ENCODE measurements at places on chromosomes 6 and 20.

DNA sequence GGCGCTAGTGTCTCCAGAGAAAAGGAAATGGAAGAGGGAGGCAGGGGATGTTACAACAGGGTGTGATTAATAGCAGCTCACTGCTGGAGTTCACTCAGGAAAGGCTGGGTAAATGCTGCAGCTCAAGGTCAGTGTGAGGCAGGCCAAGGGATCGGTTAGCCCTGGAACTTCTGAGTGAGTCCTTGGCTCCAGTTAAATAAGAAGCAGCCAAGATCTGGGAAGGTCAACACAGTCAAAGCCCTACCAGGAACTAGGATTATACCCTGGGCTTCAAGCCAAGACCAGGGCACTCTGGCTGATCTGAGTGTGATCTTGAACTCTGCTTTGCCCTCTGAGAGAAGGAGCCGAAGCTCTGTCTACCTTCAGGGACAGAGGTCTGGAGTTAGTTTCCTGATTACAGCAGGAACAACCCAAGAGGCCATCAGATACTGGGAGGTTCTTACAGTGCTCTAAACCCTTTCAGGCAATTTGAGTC is 44.3 kb downstream of the TPD52L1 start:
- no peak for DNase-seq

- no peak for DNase-seq
Observed at GRCh38 chr6:47773005-47773404, 8.8 kb upstream of the OPN5 start.

GRCh38 chr6:151649835-151650234 is 156.0 kb downstream of the CCDC170 start:
- no peak for DNase-seq

DNA sequence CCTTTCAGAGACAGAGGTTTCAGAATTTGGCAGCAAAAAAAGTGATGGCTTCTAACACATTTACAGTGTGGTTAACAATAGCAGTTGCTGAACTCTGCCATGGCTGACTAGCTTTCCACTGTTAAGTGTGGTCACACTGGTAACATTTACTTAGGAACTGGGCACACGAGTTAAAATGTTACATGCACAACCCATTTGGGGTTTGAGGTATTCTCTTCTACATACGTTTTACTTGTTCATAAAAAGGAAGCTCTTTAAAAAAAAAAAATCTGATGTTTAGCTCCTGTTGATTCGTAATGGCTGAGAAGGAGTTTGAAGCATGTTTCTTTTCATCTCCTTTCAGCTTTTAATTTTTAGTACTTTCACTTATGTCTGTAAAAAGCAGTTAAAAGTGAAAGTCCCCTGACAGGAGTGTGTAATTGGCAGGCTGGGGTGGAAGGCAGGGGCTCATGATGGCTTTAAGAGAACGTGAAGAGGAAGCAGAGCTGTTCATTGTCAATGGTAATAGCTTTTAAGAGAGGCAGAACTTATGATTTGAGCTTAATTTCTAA is 245.9 kb downstream of the FARS2 start:
- peak; percentile 55 for DNase-seq

GRCh38 chr6:151141685-151142084 is 98.1 kb upstream of the AKAP12 start:
- no peak for DNase-seq

GRCh38 chr6:135833771-135834170 is 17.7 kb upstream of the PDE7B start:
- no peak for DNase-seq

- DNase-seq, result no peak
Observed at GRCh38 chr20:58691773-58692578, 624 bp upstream of the NPEPL1 start.

DNA sequence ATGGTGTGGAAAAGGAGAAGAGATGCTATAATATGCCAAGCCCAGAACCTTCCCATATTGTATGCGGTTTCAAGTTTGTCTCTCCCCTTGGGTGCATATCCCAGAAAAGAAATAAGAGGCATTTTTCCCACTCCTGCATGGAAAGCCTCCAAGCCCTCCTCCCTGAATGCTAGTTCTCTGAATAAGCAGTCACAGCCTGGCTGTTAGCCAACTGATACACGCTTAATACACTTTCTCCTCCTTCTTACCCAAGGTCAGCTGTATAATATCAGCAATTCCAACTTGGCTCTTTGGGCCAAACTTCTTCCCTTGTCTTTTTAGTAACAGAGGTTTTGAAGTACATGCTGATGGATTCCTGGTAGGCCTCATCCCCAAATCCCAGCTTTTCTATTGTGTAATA is 440.1 kb downstream of the EPHA7 start:
- no peak for DNase-seq

GRCh38 chr6:41943456-41943855 is 1.8 kb upstream of the CCND3 start:
- DNase-seq, result no peak

DNA sequence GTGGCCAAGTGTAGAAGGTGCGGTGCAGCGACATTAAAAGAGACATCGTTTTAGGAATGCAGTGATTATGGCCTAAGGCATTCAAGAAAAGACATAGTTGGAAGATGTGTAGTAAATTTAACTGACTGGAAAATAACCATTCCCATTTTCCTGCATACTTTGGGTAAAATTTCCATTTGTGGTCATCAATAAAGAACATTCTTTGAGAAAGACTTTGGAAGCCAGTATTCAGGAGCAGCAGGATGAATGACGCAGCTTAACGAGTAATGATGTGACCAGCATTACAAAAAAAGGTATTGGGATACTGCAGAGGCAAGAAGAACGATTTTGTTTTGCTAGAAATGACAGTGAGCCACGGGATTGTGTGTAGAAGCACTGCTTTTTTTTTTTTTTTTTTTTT is 7.0 kb upstream of the RWDD1 start:
- no peak for DNase-seq

GRCh38 chr6:74510878-74511277 is 695.0 kb downstream of the COL12A1 start:
- DNase-seq, result no peak

DNA sequence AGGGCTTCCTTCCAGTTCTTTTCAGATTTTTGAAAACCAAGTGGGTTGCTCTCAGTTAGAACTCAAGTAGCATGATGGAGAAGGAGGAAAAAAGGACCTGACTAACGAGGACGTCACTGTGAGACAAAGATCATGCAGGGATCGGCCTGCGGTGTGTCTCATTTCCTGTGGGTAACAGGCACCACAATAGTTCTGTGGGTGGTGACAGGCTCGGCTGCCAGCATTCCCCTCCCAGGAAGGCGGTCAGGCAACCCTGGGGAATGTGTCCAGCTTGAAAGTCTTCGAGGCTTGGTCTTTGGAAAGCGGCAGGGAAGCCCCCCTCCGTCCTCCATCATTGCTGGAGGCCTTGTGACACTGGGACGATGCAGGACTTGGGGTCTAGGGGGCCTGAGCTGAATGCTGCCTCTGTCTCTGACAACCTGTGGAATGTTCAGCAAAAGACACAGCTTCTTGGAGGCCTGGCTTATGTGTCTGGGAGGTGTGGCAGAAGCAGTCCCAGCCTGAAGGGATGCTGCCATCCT is 121.0 kb downstream of the BCAS1 start:
- peak; percentile 92 for DNase-seq

DNA sequence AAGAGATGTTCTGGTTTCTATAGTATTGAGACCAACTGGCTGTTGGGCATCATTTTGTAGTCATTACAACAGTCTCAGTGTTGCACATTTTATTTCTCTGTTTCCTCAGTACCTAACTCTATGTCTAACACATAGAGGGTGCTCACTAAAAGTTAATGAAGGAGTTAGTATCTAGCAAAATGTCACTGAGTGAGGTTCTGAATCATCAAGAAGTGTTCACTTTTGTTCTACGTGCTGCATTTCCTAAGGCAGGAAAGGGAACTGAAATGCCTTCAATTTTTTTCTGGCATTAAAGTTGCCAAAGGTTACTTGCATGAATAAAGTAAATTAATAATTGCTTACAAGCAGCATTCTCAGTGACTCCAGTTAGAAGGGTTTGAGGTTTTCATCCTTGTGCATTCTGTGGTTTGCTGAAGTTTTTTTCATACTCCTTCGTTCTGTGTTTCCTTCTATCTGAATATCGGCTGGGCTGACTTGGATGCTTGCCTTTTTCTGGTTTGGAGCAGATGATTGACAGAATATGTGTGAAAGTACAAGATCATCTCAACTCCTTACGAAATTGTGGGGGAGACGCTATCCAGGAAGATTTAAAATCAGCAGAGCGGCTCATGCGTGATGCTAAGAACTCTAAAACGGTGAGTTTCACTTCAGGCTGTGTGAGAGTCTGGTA is 114.5 kb upstream of the SCGN start:
- no peak for DNase-seq

DNA sequence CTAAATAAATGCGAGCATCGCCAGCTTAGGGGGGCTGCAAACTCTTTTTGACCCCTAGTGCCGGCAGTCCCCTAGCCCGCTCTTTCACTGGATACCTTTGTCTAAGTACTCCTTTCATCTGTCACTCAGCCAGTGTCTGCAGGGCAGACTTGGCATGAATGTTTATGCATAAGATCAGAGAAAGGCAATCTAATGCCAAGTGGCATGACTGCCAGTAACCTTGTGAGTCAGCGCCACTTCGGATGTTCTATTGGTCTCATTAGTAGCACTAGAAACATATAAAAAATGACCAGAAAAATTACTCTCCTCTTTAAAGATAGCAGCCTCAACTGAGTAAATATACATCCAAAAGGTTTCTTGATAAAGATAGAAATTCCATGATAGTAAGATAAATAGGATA is 192.2 kb downstream of the TBC1D32 start:
- no peak for DNase-seq

GRCh38 chr6:33077908-33078307 is 2.1 kb downstream of the HLA-DPB1 start:
- DNase-seq, result peak; percentile 86

GRCh38 chr6:72410769-72411168 is 211.1 kb upstream of the KCNQ5 start:
- DNase-seq, result no peak

DNA sequence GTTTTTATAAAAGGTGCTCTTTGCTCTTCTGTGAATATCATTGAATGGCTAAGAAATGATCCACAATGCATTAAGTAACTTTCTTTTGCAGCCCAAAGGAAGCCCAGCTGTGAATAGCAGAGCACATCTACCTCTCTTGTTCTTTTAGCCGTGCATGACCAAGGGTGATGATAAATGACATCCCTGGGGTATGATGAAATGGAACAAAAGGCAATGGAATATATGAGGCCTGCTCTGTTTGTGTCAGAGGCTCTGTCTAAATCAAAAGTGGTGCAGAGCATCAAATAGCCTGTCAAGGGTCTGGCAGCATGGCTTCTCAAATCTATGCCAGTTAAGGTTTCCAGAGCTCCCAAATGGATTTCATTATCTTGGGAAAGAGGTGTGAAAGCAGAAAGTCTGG is 362.6 kb upstream of the RNF217 start:
- no peak for DNase-seq

- no peak for DNase-seq
Observed at GRCh38 chr6:4041480-4041879, 37.5 kb downstream of the FAM217A start.

- DNase-seq, result no peak
Observed at GRCh38 chr6:35635601-35636597, 52.8 kb downstream of the FKBP5 start.

DNA sequence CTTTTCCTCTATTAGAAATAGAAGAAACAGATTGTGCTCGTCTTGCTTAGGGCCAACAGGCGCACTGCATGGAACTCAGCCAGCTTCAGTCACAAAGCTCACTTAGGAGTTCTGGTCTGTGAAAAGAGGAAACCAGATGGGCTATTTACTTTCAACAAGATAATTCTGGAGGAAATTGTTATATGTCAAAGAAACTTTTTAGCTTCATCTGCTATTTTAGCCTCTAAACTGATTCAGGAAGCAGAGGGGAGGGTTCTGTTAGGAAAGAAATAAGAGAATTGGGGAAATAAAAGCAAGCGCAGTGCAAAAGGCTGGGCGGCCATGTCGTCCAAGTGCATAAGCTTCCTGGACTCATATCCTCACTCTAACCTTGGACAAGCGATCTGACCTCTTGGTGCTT is 21.3 kb downstream of the PRKN start:
- no peak for DNase-seq

- DNase-seq, result no peak
Observed at GRCh38 chr20:41650231-41650948, 32.2 kb upstream of the CHD6 start.

DNA sequence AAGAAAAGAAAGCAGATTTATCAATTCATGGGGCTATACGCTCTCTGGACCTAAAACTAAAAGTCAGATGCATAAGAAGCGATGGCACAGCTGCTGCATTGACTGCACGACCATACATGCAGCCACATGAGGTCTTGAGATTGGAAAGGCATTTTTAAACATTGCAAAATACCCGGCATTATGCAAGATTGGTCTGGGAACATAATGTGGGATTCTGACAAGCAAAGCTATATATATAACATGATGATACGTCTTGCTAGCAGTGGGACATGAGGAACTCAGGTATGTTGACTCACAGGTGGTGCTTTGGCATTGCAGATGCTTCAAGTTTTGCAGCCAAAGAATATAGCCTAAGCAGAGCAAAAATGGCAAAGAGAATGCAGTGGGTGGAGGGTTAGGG is 55.1 kb downstream of the SAMD3 start:
- no peak for DNase-seq

DNA sequence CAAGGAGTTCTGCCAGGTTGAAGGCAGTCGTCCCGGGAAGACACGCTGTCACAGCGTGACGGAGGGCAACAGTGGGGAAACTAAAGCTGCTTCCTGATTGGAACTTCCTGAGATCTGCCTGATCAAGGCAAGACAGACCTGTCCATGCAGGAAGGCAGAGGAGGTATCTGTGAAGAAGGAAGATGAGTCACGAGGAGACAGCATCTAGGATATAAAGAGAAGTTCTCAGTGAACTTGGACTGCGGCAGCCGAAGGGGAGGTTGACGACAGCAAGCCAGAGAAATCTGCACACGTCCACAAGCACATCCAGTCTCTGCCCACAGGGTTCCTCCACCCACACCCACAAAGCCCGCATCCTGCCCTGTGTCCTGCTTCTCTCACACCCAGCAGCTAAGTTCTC is 38.6 kb downstream of the PREP start:
- no peak for DNase-seq

DNA sequence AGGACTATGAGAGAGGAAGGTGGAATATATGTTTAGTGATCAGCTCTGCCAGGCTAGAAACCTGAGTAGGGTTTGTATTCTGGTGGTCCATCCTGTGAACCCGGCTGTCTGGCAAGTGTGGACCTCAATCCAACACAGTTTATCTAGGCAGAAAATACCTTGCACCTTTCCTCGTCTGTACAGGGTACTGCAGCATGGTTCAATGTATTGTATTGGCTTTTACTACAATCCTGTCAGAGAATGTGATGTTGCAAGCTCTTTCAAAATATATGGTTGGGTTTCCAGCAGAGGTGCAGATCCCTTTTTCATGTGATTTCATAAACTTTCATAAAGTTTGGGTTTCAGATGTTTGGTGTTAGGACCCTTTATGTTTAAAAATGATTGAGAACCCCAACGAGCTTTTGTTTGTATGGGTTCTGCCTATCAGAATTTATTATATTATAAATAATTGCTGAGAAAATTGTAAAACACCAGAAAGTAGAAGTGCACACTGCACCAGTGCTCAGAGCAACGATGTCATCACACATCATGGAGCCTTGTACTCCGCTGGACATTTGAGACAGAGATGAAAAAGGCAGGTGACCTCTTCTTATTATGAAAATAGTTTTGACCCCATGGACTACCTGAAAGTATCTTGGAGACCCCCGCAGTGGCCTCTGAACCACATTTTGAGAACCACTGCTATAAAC is 106.6 kb downstream of the RTN4IP1 start:
- no peak for DNase-seq

Measured in esophagus muscularis mucosa (tissue), 4 donors.